ENCODE measurements at places on chromosomes 1 and 21.

GRCh38 chr1:18908911-18909771 lies 6.8 kb upstream of the ALDH4A1 start:
- no peak for DNase-seq

DNA sequence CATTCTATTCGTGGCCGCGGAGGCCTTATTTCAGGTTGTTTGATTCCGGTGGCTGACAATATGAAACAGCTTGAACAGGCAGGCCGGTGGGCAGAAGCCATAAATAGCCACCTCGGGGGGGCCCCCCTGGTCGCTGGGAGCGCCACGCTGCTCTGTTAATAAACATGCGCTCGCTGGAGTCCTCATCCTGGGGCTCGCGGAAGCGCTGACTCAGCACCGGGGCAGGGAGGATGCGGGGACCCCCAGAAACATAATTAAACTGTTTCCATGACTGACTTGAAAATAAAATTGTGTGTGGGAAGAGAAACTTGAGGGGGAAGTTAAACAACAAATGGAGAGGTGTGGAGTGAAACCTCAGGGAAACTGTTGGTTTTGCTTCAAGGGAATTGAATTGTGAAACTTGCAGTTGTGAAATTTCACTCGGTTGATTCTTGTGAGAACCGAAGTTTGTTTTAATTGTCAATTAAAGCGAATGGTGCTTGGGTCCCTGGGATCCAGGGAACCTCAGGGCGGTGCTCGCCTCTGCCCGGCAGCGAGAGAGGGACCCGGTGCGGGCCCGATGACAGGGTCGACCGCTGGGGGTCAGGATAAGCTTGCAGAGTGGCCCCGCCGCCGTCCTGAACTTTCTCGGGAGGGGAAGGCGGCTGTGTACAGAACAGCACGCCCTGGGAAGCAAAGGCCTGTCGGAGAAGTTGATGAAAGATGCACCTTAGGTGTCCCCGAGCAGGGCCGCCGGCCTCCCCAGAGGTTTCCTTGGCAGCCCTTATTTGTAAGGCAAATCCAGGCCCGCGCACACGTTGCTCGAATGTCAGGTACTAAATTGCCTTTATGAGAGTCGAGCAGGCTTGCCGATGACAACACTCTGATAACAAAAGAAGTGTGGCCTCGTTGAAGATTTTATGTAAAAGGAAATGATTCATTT lies 176.9 kb upstream of the LMO4 start:
- DNase-seq = peak; percentile 43

- no peak for DNase-seq
Measured at GRCh38 chr1:237416924-237417655, 375.1 kb downstream of the RYR2 start.

GRCh38 chr1:35854989-35855700 lies 27.9 kb upstream of the AGO1 start:
- no peak for DNase-seq

DNA sequence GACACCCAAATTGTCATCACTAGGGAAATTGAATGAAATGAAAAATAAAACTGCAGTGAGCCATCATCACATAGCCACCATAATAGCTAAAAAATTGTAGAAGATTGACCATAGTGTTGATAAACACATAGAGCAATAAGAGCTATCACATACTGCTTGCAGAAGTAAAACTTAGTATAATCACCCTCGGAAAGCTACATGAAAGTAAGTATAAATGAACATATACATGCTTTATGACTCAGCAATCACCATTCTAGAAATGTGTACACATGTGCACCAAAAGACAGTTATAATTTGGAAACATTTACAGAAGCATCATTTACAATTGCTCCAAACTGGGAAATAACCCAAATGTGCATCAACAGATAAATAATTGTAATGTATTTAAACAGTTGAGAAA lies 153.1 kb upstream of the LRRC7 start:
- no peak for DNase-seq

- DNase-seq = no peak
Measured at GRCh38 chr1:221462345-221462744, 279.5 kb downstream of the DUSP10 start.

DNA sequence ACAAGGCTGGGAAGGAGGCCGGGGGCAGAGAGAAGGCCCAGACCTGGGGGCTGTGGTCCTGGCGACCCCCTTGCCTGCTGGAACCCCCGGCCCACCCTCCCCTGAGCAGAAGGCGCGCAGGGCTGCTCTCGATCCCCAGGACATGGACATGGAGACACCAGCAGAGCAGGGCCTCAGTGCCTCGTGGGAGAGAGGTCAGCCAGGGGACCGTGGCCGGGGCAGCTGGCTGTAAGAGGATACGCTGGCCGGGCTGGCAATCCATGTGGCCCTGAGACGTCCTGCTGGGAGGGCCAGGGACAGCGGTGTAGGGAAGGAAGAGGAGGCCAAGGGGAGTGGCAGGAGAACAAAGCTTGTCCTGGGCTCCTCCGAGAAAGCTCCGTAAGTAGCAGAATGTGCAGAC lies 132.2 kb downstream of the CASZ1 start:
- DNase-seq = no peak

DNA sequence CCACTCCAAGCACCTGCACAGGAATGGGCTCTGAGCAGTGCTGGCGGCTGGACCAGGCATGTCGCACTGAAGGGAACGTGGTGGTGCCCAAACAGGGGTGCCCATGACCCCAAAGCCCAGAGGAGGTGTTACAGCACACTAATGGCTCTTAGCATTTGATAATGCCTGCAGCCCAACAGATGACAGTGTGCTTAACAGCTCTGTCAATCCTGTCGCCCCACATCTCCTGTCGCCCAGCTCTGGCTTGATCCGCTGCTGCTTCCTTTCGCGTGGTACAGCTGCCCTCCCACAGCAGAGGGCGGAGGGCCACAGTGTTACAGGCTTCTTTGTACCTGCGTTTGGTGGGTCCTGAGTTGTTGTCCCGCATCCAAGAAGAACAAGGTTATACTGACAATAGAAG lies 32.2 kb upstream of the CR1L start:
- no peak for DNase-seq

DNA sequence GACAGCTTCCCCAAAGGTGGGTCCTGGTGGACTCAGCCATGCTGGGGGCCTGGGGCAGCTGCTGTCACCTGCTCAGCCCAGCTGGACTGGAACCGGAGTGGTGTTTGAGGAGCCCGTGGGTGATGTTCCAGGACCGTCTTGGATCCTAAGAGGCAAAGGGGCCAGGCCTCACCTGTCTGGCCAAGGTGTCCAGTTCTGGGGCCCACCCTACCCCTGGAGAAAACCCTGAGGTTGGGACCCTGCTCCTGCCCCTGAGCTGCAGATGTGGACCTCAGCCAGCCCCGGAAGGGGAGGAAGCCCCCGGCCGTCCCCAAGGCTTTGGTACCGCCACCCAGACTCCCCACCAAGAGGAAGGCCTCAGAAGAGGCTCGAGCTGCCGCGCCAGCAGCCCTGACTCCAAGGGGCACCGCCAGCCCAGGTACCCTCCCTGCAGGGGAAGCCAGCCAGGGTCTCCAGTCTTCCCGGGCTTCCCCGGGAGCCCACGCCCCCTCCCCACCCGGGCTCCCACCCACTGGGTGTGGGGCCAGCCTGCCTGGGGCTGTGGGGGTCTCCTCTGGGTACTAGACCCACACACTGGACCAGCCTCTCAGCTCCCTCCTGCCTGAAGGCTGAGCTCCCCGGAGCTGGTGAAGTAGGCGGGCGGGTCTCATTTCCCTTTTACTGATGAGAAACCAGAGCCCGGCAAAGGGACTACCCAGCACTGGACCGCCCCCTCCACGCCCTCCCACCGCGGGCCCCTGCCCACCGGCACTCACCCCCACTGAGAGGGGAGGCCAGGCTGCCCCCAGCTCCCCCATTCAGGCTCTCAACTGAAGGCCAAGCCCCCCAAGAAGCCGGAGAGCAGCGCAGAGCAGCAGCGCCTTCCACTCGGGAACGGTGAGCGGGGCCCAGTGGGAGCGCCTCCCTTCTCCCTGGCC lies 1.3 kb downstream of the AIRE start:
- DNase-seq = no peak

- DNase-seq = no peak
Measured at GRCh38 chr21:44982558-44983250, 42.9 kb downstream of the SLX9 start.

GRCh38 chr1:153155541-153155940 lies 4.9 kb upstream of the SPRR2G start:
- DNase-seq = no peak

DNA sequence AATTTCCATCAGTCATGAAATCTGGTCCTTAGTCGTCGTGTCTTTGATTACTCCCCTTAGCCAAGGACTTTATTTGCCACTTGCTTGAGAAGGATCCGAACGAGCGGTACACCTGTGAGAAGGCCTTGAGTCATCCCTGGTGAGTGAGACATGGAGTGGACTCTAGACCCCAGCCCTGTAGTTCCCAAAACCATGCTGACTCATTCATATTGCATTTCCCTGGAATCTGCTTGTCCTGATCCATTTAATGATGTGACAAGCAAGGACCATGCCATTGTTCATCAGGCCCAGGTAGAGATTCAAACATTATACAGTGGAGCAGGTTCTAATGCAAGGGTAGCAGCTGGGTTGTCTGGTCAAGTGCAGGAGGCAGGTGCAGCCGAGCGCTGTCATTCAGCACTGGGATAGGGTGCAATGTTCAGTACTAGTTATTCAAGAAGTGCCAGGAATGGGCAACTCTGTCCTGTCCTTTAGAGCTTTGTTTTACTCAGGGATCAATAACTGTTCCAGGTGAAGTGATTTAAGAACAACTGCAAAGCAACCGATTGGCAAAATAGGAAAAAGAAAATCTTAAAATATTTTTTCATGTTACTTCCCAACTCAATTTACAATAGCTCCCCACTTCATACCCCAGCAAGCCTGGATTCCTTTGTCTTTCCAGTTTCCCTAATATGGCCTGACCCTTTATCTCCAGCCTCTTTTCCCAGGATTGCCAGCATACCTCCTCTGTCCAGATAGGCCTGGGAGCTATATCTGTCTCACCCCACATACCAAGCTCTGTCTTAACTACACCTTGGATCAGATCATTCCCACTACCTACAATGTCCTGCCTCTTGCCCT lies 26.5 kb downstream of the CAMK1G start:
- no peak for DNase-seq

- no peak for DNase-seq
Measured at GRCh38 chr1:85654066-85654782, 54.0 kb downstream of the ZNHIT6 start.

DNA sequence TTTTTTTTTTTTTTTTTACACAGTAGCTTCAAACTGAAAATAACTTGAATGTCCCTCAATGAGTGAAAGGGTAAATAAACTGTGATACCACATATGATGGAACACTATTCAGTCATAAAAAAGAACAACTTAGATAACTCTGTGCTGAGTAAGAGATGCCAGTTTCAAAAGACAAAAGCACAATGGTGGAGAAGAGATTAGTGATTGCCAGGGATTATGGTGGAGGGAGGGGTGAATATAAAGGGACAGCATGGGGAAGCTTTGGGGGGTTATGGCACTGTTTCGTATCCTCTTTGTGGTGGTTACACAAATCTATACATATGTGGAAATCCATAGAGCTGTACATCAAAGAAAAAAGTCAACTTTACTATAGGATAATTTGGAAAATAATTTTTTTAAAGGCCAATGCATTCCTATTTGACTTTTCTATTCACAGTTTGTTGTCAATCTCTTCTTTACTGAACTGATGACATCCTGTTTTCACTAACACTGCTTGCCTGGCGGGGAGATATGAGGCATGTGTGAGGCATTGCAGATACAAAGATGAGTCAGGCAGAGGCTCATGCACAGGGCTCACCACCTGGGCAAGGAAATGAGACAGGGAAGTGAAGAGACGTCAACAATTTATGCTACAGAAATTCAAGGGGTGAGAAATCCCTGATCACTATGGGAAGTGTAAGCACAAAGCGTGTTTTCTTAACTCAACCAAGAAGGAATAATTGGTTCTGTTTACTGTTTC lies 302.7 kb downstream of the DUSP10 start:
- peak; percentile 38 for DNase-seq

GRCh38 chr1:247409869-247410544 lies 6.0 kb upstream of the NLRP3 start:
- DNase-seq = peak; percentile 90

DNA sequence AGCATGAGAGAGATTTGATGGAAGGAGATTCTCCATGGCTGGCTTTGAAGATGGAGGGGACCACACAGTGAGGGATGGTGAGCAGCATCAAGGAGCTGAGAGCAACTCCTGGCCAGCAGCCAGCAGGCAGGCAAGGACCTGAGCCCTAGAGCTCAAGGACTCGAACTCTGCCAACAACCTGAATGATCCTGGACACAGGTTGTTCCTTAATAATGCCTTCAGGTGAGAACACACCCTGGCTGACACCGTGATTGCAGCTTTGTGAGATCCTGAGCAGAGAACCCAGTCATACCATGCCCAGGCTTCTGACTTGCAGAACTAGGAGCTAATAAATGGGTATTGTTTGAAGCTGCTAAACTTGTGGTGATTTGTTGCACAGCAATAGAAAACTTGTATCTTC lies 183.1 kb downstream of the LMX1A start:
- DNase-seq = no peak

- DNase-seq = no peak
Measured at GRCh38 chr21:34909492-34910292, 139.4 kb downstream of the RUNX1 start.

DNA sequence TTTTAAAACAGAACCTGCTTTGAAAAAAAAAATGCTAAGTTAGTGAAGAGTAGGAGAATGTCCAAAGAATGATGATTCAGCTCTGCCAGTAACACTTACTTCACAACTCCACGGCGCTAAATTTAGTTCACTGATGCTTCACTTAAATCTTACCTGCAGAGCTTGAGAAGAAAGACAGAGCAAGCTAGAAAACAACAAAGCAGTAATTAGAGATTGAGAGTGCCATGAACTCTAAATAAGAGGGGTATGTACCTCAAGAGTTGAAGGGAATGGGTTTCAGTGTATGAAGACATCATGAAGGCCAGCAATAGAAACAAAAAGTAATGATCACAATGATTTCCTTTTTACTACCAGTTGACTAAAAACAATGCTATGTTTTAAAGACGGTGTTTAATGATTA lies 32.8 kb downstream of the EPRS1 start:
- no peak for DNase-seq

DNA sequence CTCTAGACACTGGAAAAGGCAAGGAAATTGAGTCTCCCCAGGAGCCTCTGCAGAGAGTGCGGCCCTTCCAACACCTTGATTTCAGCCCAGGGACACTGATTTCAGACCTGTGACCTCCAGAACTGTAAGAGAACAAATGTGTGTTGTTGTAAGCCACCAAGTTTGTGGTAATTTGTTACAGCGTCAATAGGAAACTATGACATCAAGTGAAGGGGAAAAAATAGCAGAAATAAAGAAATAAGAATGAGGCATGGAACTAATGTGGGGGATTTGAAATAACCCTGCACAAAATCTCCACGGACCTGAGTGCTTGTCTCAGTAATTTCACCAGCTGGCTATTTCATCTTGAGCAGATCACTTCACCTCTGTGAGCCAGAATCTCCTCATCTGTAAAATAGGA lies 227.8 kb upstream of the JUN start:
- no peak for DNase-seq

DNA sequence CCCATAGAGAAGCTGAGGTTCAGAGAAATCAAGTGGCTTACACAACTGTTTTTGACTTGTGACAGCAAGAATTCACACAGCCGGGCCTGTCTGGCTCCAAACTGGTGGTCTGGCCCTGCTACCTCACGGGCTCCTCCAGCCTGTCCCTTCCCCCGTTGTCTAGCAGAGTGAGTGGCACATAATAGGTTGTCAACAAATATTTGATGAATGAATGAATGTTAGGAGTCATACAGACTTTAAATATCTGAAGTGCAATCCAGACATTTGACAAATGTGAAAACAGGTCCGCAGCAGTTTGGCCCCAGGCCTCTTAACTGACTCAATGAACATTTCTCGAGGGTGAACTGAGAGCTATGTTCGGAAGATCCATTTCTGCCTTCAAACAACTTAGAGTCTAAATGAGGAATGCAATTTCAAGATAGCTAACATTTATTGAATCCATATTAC lies 1.1 kb upstream of the RHOC start:
- no peak for DNase-seq

GRCh38 chr1:18684303-18684702 lies 53.7 kb downstream of the PAX7 start:
- no peak for DNase-seq
